ENCODE measurements at places on chromosomes 1 and 21.

- DNase-seq = no peak
These were observed 61.8 kb downstream of the RUNX3 start for GRCh38 chr1:24868016-24868875.

DNA sequence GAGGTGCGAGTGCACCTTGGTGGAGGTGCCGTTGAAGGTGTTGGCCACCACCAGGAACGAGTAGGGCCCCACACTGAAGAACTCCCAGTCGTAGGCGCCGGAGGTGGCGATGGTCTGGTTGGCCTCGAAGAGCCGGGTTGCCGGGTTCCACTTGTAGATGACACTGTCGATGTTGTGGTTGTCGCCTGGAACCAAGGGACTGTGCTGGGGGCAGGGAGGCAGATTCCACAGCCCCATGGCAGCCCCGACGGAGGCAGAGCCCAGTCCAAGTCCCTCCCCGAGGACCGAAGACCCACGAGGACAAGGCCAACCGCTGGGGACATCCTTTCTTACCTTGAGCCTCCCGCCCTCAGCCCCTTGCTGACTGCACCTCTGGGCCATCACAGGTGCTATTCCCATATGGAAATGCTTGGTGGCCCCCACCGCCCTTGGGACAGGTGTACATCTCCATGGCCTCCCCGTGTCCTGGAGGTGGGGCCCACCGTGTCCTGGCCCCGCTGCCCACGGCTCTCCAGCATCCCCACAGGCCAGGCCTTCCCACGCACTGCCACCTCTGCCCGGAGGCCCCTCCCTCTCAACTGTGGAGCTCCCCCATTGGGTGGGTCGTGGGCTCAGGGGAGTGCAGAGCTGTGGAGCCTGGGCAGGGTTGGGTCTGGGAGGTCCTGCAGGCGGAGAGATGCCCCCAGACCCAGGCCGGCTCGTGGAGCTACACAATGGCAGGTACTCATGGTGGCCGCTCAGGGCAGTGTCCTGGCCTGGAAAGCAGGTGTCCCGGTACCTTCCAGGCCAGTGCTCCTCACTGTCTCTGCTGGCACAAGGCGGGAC lies 17.9 kb downstream of the KRTAP10-1 start:
- no peak for DNase-seq

- DNase-seq = no peak
These were observed 16.7 kb upstream of the SERBP1 start for GRCh38 chr1:67446893-67447292.

DNA sequence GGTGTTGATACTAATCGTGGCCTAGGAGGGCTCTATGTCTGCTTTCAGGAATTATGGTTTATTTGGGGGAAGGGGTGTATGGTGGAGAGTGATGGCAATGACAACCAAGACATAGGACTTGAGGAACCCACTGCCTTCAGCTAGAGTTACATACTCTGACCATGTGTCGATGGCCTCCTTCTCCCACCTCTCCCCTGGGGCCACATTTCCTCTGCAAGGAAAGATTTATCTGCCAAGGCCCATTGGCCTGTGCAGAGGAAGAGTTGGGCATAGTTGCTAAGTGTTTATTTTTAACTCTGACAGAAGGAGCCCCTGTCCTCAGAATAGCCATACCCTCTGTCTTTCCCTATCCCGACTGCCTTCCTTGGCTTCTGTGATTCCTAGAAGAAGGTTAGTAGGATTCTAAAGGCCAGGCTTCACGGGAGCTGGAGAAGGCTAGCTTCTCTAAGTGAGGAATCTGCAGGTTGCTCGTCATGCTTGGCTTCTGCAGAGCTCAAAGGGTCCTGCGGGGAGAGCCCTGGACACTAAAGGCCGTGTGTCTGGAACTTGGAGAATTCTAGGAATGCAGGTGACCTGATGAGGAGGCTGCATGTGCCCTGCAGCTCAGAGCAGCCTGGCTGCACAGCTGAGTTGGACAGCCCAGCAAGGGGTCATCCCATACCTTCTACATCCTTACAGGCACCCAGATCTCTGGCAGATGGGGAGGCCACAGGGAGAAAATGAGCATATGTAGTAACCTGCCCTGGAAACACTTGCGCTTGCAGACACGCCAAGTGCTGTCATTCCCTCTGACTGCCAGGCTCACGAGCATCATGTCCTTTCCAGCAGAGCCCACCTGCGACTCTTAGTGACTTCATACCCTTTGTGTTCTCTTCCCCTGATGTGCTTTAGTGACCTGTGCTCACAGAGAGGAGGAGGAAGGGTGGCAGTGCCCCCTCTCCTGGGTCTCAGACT lies 9.7 kb downstream of the MAPKAPK2 start:
- DNase-seq = no peak

- DNase-seq = no peak
These were observed 80.5 kb downstream of the FAM78B start for GRCh38 chr1:166086113-166086883.

- DNase-seq = no peak
These were observed 506 bp upstream of the SRP9 start for GRCh38 chr1:225777058-225777582.

DNA sequence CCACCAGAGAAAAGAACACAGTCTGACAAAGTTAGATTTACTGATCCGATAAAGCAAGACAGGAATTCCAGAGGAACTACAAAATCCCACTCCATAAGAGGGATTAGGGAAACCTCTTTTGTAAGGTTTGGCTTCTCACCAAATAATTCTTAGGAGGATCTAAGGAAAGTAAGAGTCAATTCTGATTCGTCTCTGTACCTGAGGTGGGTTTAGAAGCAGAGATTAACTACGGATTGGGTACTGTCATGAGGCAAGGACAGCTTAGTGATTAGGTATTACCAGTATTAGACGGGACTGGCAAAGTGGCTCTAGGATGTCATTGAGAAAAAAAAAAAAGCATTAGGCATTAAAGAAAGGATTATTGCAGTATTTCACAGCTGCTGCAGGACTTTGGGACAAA lies 371.7 kb upstream of the BRINP3 start:
- no peak for DNase-seq

DNA sequence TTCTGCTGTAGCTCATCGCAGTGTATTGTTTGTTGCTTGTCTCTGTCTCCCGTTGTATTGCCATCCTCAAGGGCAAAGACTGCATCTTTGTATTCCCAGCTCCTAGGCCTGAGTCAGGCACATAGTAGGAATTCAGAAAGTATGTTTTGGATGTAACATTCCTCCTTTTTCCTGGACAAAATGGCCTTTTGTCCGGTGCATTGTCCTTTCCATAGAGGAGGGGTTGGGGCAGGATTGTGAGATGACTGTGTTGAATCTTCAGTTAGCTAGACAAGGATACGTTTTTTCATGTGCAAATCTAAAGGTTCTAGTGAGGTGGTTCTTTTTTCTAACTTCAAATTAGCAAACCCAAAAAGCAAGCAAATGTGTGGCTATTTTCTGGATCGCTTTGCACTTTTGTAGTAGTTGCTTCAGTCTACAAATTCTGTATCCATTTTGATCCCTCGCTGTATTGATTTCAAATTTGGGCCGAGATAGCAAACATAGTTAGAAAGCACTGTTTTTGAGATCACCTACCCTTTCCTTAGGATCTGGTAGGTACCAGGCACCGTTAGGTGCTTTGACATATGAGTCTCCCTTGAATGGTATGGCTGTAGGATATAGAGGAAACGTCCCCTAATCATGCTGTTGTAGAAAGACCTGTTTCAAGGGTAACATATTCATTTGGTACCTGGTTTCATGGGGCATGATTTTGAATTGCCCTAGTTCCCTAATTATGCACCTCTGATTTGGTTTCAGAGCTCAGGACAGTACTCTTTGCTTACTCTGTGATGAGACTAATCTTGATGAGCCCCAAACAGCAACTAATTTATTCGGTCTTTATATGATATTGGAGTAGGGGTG lies 1.2 kb downstream of the PPP1R8 start:
- no peak for DNase-seq

- DNase-seq = no peak
These were observed 359.2 kb upstream of the PKN2 start for GRCh38 chr1:88324899-88325298.

- no peak for DNase-seq
These were observed at the start of gene PTGER3 for GRCh38 chr1:71047635-71048607. TSS of gene PTGER3 (minus strand) at chr1:71047816. CDS start at chr1:71047577, 239 bp downstream.

DNA sequence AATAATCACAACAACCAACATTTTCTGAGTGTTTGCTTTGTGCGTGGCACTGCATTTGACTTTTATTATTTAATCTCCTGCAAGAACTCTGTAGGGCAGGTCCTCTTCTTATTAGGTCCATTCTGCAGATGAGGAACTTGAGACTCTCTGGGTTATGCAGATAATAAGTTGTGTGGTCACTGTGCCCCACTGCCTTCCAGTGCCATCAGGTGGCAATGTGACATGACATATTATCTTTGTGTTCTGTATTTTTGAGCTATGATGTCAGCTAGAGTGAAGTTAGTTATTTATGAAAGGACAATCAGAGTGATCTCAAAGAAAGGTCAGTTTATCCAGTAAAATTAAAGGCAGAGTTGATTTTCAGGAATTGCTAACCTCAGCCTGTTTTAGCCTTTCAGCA lies 196.0 kb downstream of the FMN2 start:
- no peak for DNase-seq

DNA sequence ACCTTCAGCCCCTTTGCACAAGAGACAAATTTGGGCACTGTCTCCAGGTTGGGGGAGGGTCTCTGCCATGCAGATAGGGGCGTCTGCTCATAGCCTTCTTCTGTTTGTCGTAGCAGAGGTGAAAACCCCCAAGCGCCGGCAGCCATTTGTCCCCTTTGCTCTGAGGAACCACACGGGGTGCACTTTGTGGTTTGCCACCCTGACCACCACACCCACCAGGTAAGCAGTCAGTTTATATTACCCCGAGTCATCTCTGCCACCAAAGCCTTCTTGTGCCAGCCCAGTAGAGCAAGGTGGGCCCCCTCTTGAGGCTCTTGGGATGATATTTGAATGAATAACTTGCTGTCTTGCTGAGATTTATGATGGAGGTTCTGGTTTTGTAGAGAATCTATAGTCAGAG lies 111.8 kb downstream of the VPS13D start:
- no peak for DNase-seq

GRCh38 chr1:110878591-110878990 lies 5.6 kb downstream of the CD53 start:
- DNase-seq = no peak

GRCh38 chr1:33805988-33806387 lies 57.9 kb upstream of the HMGB4 start:
- no peak for DNase-seq
